ENCODE measurements at places on chromosomes 16 and 17.

GRCh38 chr17:79711715-79712305 is 18.9 kb upstream of the ENPP7 start:
- DNase-seq: no peak

DNA sequence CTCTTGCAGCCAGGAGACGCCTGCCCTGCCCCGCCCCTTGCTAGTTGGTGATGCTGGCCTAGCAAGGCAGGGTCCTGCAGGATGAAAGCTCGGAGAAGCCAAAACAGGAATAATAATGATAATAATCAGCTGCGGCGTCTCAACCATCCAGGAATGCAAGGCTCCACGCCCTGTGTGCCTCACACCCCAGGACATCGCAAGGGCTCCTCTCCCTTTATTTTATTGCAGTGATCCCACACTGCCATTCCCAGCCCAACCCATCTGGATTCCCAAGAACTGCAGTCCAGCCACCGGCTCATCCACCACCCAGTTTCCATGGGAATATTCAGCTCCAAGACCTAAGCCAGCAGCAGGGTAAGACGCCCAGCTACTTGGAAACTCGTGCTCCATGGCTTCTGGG is 21.0 kb upstream of the ZNF652 start:
- no peak for DNase-seq

DNA sequence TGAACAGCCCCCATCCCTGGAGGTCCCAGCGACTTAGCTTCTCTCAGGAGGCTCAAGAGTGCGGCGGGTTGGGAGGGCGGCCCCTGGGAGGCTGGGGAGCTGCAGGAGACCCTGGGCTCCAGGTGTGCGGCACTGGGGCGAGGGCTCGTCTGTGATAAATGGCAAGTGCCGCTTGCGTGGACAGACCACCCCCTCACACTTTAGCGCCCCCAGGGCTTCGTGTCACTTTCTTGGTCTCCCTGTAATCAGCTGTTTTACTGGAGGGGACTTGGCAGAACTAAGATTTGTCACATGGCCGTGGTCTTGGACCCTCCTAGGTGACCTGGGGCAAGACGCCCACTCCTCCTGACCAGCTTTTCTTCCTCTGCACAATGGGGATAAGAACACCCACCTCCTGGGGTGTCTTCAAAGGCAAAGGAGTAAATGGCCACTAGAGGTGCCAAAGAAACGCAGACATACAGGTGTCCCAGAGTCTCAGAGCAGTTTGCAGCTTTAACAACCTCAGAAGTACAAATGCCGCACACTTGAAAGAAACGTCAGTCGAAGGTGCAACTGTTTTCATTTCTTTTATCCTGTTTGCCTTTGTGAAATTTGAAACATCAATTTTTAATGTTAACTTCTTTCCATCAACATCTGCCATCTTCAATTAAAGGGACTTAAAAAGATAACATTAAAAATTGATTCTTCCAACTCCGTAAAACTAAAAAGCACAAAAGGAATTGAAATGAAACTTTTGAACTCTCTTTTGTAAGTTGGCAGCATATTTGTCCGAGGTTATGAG is 946 bp downstream of the OSGIN1 start:
- no peak for DNase-seq

DNA sequence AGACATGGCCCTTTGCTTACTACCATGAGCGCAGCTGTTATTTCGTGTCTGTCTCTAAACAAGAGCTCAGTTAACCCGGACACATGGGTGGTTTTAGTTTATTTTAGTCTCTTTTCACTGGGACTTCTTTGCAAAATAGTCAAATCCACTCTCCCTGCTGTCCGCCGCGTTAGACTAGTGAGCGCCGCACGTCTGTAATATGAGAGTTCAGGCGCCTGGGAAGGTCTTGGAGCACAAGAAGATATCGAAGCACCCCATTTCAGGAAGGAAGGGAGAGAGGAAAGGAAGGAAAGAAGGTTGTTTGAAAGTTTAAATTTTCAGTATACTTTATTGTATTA is 111.0 kb upstream of the CHMP6 start:
- peak; percentile 64 for DNase-seq

- DNase-seq: no peak
Observed at GRCh38 chr16:14286368-14287230, 215.5 kb downstream of the MRTFB start.

DNA sequence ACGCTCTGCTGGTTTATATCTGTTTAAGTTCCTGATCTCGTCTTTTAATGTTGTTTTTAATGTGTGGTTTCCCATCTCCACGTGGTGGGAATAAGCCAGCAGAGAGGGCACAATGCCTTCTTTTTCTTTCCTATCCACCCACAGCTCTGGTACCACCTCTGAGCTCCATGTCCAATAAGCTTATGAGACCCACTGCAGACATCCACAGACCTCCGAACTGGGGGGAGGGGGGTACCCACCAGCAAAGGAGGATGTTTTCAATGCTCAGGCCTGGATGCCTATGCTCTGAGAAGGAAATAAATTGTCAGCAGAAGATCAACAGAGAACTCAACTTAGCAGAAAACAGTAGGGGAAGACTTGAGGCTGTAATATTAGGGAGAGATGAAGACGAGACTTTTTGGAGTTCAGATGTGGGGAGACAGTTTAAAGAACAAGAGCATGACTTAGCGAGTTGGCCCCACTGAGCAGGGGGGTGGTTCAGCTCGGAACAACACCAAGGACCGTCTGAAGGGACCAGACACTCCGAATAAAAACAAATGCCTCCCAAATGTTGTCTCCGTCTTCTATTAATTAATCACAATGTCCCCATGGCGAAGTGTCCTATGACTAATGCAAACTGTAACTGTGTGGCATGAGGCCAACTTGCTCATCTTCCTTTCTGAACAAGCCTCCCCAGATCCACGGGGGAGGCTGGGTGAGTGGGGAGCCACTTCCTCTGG is 62.7 kb downstream of the GAS7 start:
- no peak for DNase-seq

DNA sequence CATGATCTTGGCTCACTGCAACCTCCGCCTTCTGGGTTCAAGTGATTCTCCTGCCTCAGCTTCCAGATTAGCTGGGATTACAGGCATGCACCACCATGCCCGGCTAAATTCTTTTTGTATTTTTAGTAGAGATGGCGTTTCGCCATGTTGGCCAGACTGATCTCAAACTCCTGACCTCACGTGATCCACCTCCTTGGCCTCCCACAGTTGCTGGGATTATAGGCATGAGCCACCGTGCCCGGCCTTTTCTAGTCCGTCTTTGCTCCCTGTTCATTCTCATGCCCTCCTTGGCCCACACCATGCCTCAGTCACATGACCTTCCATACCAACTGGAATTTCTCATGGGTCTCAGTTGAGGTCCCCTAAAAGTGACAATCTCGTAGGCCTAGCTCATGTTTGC is 86.9 kb downstream of the SNX29 start:
- no peak for DNase-seq

GRCh38 chr17:80920441-80920840 is 71.2 kb upstream of the CHMP6 start:
- DNase-seq: no peak

DNA sequence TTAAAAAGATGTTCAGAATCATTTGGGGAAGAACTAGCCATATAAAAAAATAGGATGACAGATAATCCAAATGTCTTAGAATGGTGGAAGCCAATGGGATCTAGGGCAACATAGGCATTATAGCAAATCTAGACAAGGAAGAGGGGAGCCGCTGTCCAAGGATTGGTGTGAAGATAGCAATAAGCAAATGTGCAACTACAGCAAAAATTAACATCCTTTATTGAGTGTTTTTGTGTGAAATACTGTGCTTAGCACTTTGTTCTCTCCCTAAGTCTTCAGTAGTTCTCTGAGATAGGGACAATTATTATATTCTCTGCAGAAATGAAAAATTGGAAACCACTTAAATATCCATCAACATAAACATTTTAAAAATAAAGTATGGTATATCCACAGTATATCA is 177.0 kb downstream of the PHKB start:
- no peak for DNase-seq

GRCh38 chr17:43892647-43892952 is 14.7 kb downstream of the MPP2 start:
- DNase-seq: no peak

All from mesenteric fat pad (tissue), 1 donor.